ENCODE measurements at places on chromosomes 11 and 22.

GRCh38 chr11:79007771-79008402, 432.9 kb downstream of the TENM4 start:
- DNase-seq: no peak

DNA sequence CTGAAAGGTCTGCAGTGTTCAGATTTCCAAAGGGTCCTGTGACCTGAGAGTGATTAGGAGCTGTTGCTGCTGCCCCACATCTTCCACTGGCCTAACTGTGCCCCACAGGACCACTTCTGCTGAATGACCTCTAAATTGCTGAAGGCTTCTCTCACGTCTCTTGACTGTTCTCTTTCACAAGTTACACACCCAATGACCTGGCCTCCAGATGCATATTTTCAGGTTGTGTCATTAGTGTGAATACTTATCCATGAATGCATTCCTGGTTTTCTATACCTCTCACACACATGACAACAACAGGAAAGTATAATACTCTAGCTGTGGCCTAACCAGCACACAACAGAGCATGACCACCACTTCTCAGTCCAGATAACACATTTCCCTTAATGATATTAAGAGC, 15.4 kb downstream of the PRR14L start:
- DNase-seq: peak; percentile 93

- DNase-seq: no peak
Measured at GRCh38 chr11:4146070-4146771, 51.6 kb downstream of the RRM1 start.

DNA sequence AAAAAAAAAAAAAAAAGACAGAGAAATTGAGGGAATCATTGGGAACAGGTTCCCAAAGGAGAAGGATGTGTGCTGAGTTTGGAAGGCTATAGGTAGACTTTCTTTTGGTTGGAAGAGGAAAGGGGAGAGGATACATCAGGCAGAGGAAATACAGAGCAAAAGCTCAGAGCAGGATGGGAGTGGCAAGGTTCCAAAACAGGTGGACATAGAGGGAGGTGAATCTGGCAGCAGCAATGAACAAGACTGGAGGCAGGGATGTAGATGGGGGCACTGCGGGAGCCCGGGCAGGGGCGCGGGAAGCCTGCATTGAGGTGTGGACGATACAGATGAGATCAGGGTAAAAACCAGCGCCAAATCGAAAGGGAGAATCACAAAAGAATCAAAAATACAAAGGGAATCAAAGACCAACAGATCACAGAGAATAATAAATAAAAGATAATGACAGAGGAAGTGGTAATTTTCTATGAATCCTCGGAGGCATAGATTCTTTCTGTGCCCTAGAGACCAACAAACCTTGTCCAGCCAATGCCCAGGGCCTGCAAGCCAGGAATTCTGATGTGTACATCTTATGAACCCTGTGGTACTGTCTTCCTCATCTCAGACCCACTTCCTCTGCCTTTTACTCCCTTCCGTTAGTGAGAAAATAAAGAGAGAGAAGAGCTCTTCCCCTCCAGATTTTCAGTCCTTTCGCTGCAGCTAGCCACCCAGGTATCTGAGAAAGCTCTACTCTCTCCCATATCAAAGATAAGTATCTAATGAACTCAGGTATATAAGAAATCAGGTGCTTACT, 70.3 kb downstream of the SLC1A2 start:
- DNase-seq: no peak

DNA sequence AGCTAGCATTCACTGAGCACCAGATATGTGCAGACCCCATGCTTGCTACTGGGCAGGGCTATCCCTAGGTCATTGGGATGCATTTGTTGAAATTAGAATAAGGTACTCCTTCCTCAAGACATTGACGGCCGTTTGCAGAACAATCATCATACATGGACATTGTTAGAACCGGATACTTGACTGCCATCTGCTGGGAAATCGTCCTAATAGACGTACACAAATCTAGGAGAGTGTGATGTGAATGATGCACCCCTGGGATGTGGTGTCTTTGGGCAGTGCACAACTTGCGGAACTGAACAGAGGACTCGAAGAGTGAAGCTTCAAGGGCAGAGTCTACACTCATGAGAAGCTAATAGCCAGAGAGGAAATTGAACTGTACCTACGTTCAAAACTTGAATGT, 35.9 kb downstream of the MYO18B start:
- DNase-seq: peak; percentile 70

GRCh38 chr22:24244144-24244787, 616 bp downstream of the GGT5 start:
- no peak for DNase-seq

DNA sequence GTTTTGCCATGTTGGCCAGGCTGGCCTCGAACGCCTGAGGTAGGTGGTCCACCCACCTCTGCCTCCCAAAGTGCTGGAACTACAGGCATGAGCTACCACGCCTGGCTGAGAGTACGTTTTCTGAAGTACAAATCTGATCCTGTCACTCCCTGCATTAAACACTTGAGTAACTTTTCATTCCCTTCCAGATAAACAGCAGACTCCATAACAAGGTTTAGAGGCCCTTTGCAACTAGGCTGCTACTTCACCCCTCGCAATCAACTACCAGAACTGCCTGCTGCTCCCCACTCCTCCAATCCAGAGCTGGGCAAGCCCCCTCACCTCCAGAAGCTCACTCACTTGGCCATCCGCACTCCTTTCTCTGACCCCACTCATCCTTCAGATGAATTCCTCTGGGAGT, 1.5 kb downstream of the KCTD14 start:
- DNase-seq: no peak

DNA sequence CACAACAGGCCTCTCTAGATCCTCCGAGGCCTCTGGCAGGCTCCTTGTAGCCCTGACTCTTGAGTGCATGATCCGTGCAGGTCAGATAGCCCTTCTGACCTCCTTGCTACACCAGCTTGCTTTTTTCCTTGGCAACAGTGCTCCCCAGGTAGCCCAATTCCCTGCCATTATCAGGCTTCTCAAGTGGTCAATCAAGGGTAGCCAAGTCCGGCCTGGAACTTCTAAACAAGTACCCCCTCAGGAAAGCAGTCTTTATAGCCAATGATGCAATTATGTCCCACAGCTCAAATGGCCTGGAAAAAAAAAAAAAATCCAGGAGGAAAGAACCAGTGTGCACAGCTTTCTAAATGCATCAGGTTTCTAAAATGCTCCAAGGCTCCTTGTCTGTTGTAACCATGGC, 59.8 kb downstream of the TENM4 start:
- DNase-seq: no peak

DNA sequence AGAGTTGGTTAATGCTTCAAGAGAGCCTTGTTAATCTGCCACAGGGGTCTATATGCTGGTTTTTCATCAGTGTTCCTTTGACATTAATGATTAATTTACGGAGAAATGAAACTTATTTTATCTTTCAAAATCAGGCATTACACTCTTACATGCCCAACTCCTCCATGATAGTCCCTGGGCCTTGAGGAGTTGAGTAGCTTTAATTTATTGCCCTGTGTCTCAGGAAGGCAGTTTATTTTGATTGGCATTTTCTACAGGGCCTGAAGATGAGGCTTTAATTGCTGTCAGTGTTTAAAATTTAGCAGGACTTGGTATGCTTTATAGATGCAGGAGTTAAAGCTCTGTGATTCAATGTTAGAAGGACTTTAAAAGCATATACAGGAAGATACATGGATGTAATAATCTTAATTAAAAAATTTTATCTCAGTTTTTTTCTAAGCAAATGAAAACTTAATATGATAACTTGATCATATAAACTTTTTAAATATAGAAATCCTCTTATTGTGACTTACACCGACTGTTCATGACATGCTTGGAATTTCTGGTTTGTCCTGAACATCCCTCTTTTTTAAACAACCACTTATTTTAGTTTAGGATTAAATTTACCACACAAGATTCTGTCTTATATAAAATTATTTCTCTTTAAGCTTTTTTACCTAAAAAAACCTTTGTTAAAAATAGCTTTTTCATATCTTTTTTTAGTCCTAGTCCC, 12.2 kb downstream of the GLYAT start:
- no peak for DNase-seq

- no peak for DNase-seq
Measured at GRCh38 chr11:41237382-41237781, 222.1 kb downstream of the LRRC4C start.

DNA sequence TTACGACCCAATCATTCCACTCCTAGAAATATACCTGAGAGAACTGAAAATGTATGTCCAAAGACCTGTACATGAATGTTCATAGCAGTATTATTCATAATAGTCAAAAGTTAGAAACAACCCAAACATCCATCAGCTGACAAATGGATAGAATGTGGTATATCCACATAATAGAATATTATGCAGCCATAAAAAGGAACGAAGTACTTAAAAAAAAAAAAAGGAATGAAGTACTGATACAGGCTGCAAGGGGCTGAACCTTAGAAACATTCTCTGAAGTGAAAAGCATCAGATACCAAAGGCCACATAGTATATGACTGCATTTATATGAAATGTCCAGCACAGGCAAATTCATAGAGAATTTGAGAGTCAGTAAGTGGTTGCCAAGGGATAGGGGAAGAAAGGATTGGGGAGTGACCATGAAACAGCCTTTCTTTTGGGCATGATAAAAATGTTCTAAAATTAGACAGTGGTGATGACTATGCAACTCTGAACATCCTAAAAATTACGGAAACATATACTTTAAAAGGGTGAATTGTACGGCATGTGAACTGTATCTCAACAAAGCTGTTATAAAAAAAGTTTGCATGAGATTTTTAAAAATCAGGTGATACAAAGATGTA, 1.8 kb downstream of the TPST2 start:
- DNase-seq: no peak

DNA sequence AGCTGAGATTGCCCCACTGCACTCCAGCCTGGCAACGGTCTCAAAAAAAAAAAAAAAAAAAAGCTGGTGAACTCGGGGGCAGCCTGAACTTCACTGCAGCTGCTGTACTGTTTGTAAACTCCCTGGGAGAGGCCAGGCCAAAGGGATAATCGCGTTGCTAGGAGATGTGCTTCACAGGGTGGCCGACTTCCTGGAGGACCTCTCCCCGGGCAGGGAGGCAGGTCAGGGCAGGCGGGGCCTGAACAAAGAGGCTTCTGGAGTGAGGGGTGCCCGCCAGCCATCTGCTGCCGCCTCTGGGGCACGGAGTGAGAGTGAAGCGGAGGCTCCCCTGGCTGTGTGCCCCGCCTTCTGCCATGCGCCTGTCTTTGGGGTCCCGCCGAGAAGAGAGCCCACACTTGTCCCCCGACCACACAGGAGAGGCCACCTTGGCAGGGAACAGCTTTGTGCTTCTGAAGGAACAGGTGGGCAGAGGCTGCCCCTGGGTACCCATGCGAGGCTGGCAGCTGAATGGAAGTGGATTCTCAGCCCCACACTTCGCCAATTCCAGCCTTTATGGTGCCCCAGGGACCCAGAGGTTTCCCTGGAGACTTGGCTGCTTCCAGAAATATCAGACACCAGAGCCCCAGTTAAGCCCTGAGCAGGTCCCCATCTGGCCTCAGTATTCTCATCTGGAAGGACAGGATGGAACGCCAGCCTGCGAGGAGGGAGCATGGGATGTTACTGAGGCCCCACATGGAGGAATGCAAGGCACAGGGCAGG, 29.6 kb downstream of the TMEM184B start:
- DNase-seq: no peak

- DNase-seq: no peak
Measured at GRCh38 chr11:91969486-91969885, 255.1 kb upstream of the FAT3 start.

GRCh38 chr11:133508468-133508867, 23.8 kb downstream of the OPCML start:
- DNase-seq: no peak

DNA sequence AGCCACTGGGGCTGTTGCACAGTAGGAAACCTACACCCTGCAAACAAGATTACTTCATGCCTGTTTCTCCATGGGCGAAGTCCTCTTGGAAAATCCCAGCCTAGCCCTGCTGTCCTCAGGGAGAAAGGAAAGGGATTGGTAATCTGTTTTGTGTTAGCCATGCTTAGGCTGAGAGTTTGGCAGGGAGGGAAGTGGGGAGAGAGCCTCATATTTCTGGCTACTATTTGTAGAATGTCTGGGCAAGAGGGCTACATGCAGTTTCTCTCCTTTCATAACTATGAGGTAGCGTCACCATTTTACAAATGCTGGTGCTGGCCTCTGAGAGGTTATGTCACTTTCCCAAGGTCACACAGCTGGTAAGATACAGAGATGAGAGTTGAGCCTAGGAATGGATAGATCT, 737 bp upstream of the MFRP start:
- no peak for DNase-seq

DNA sequence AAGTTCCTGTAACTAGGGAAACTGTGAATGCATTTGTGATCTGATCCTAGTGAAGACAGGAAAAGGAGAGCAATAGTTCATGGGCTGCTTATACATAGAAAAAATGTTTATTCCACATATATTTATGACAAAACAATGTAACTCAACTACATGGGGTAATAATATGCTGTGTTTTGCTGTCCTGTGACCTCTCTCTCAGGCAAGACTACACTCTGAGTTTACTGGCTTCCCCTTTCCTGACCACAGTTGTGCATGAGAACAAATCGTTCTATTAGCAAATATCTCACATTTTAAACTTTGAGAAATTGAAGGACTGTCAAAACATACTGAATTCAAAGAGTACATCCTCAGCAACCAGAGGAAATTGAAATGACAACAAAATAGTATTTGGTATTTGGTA, 161.9 kb upstream of the TRPC6 start:
- DNase-seq: no peak

DNA sequence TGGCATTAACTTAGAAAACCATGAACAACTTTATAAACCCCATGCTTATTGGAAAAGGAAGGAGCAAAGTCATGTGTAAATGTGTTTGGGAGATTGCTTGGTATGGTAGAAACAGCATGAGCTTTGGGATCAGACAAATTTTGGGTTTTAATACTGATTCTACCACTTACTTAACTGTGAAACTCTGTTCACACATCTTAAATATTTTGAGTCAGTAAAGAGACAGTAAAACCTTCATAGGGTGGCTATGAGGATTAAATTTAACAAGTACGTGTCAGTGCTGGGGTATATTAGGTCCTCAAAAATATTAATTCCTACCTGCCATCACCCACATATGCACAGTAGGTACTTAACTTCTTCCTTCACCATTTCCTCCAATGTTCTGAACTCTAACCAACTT, 96.5 kb downstream of the CD44 start:
- no peak for DNase-seq

DNA sequence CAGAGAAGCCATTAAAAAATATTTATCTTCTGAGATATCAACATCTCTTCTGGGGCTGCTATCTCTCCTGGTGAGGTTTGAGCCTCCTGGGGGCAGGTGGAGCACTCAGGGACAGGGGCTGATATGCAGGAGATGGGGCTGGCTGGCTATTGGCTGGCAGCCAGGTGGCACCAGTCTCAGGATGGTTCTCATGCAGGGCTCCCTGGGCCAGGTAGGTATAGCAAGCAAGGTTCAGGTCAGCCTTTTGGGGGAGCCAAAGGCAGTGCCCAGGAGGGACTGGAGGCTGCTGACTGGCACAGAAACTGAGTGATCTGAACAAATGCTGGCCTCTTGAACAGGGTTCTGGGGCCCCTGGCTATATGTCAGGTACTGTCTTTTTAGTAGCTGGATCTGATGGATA, 29.7 kb upstream of the EMSY start:
- no peak for DNase-seq

GRCh38 chr22:37849089-37849751, at the start of gene EIF3L:
Gene EIF3L, plus strand, starts transcription at chr22:37849419. Its CDS starts 31 bp downstream, at chr22:37849450.
- DNase-seq: peak; percentile 94

- DNase-seq: no peak
Measured at GRCh38 chr22:22513619-22514018, 5.1 kb upstream of the ZNF280B start.

- peak; percentile 17 for DNase-seq
Measured at GRCh38 chr11:100923555-100923954, 206.1 kb downstream of the PGR start.

- DNase-seq: no peak
Measured at GRCh38 chr11:99188221-99188620, 167.5 kb downstream of the CNTN5 start.

Measured in ELR (cell line).